Brain microvascular endothelial cell (primary cell): ENCODE measurements at places on chromosomes 1 and 21.
A peak's percentile ranks its signal among the peaks of the same experiment; 100 is the strongest.

- DNase-seq: peak; percentile 28
Observed at GRCh38 chr1:109823543-109824348, 60.0 kb upstream of the EPS8L3 start.

GRCh38 chr1:38885092-38885491, 3.7 kb upstream of the GJA9 start:
- DNase-seq: no peak

DNA sequence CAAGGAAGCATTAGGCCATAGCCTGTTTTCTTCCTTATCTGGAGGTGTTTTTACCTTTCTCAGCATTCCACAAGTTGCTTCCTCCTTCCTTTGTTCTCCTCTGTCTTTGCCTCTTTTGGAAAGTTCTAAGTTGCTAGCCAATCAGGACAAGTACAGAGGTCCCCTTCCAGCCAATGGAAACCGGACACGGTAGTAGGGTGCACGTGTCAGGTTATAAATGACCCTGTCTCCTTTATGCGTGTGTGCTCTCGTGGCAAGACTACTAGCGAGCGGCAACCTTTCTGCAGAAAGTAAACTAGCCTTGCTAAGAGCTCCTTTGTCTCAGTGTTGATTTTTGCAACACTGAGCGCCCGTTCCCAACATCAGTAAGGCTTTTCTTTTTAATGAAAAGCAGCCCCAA, 1.5 kb upstream of the ACADM start:
- no peak for DNase-seq

- DNase-seq: no peak
Observed at GRCh38 chr1:47926461-47926999, 70.7 kb downstream of the TRABD2B start.

GRCh38 chr1:20058531-20058930, 11.5 kb upstream of the PLA2G5 start:
- DNase-seq: peak; percentile 43

- DNase-seq: no peak
Observed at GRCh38 chr1:24696041-24696755, 49.0 kb upstream of the CLIC4 start.

DNA sequence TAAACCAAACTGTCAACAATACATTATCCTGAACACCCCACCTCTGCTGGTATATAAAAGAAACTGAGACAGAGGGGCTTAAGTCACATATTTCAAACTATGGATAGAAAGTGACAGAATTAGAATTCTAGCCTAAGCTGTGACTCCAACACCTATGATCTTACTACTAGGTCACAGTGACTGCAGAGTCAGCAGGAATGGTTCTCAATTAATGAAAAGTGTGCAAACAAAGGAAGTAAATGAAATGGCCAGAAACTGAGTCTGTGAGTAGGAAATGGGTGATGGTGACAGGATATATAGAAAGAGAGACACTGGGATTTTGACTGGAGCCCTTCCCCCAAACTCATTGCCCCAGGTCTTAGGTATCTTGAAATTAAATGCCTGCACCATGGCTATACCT, 38.7 kb upstream of the SDC3 start:
- no peak for DNase-seq

- DNase-seq: no peak
Observed at GRCh38 chr1:212582291-212582690, 26.3 kb upstream of the ATF3 start.

DNA sequence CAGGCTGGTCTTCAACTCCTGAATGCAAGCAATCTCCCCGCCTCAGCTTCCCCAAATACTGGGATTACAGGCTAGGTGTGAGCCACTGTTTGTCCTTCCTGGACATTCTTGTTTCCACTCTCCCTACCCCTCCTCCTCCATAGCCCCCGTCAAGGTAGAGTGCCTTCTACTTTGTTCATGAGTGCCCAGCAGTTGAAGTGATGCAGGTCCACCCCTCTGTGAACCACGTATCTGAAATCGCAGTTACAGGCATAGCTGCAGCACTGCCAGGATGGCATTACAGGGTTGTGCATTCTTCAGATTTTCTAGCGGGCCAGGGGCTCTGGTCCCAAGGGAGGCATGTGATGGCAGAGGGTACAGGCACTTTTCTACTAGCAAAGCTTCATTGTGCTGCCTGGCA, 7.4 kb upstream of the TLR5 start:
- no peak for DNase-seq

DNA sequence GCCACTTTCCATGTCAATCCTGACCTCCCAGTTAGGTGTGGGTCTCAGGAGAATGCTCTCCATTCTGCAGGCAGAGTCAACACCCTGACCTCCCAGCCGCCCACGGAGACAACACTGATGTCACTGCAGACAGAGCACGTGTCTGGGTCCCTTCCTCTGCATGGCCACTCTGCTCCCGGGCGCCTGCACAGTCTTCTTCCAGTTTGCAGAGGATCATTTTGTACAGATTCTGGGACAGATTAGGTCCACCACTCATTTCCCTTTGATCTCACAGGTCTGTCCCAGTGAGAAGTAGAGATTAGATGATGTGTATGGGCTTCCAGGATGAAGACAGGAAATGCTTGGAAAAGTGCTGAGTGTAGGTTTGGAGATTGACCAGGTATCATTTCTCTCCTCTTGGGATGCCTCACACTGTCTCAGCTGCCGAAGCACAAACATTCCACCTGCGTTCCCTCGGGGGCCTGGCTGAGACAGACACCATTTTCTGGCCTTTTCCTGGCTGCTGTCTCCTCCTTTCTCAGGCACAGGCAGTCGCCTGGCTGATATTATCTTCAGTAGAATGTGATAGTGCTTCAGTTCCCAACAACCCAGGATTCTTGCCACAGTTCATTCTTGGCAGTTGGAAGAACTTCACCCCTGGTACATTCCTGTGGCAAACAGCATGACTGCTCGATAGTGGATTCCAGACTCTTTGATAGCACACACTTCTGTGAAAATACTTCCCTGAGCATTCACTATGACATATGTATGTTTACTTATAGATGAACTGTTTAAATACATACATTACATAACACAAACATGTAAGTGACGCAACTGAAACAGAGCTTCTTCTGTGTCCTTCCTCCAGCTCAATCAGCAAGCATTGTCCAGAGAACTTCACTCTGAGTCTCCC, 7.9 kb downstream of the MYBPHL start:
- peak; percentile 93 for DNase-seq

- no peak for DNase-seq
Observed at GRCh38 chr1:26827106-26827604, 667 bp downstream of the ZDHHC18 start.

GRCh38 chr1:28781305-28781704, 30.7 kb upstream of the OPRD1 start:
- DNase-seq: no peak

DNA sequence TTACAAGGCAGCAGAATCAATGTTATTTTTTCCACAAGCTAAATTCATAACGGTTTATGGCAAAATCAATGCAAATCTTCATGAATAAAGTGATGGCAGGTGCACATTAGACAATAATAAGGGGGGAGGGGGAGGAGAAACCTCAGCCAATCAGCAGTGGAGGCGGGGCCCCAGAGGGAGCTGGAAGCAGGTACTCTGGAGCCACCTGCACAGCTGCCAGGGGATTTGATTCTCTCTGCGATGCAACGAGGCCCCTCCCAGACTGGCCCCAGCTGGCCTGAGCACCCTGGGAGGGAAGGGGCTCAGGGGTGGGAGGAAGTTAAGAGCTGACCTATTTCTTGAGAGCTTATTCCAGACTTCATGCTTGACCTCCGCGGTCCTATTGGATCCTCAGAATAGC, 127.8 kb upstream of the IGSF21 start:
- no peak for DNase-seq

GRCh38 chr1:156751451-156751756, at the start of gene HDGF:
TSS of gene HDGF (minus strand) at chr1:156751675. CDS start at chr1:156751429, 246 bp downstream.
- no peak for DNase-seq

DNA sequence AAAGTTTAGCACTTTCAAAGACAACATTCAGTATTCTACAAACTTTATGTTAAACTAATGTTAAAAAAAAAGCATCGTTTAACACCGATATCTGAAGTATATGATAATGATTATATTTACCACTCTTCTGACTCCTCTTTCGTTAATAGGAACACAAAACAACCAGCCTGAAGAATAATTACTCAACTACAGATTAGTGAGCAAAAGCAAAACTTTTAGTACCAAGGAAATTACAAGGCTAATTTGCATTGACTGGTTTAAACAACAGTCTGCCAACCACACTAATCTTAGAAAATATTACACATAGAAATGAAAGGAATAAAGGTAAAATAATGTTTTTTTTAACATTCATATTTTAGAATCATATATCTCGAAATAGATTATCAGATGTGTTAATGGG, 500.7 kb downstream of the LMO4 start:
- DNase-seq: no peak

GRCh38 chr1:18907021-18907916, 4.9 kb upstream of the ALDH4A1 start:
- DNase-seq: peak; percentile 58

DNA sequence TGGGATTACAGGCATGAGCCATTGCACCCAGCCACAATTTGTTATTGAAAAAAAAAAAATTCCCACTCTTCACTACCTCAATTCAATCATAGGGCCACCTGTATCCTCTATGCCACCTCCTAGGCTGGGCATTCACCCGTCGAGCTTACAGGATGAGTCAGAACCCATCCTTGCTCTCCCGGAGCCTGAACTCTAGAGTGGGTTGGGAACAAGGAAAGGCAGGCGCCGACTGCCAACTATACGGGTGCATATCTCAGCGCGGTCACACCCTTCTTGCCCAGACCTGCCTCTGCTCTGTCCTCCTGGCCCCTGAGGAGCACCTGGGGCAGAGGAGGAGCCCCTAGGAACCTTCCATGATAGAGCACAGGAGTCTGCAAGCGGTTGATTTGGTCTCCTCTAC, 21.4 kb upstream of the LBR start:
- DNase-seq: no peak
